Activated T-cell treated with anti-CD3 and anti-CD28 coated beads, Interleukin-2, amount 50 U/mL, for 72 hours (primary cell): ENCODE measurements at places on chromosomes 2 and 18.

DNA sequence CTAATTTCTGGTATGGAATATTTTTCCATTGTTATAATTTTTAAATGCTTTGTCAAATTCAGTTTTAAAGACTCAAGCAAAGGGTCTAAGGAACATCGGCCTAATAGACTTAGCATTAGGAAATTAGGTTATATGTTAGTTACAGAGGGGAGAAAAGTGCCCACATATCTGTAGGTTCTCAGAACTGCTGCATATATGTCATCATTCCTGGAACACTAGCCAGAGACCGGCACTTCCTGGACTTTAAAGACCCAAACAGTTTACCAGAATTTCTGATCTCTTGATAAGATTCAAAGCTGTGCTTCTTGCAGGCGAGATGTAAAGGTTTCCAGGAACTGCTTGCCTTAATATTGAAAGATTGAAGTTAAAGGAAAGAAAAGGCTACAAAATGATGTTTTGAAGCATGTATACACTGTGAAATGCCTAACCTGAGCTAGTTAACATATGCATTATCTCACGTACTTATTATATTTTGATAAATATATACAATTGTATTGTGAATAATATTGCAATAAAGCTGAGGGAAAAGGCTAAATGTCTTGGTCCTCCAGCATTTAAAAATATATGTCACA lies 993.6 kb downstream of the LRP1B start:
- no peak for DNase-seq

GRCh38 chr2:68330691-68331090 lies 10.9 kb upstream of the CNRIP1 start:
- no peak for DNase-seq

GRCh38 chr18:45449418-45450227 lies 165.7 kb upstream of the SLC14A2 start:
- DNase-seq = no peak

DNA sequence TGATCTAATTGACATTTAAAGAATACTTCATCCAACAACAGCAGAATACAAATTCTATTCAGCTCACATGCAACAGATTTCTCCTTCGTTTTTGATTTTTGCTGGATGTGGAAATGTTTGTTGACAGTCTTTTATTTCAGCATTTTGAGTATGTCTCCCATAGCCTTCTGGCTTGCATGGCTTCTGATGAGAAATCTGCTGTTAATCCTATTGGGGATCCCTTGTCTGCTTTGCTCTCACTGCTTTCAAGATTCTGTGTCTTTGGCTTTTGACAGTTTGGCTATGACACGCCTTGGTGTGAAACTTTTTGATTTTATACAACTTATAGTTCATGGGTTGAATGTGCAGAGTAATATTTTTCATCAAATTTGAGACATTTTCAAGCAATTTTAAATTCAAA lies 44.7 kb downstream of the TRABD2A start:
- no peak for DNase-seq

DNA sequence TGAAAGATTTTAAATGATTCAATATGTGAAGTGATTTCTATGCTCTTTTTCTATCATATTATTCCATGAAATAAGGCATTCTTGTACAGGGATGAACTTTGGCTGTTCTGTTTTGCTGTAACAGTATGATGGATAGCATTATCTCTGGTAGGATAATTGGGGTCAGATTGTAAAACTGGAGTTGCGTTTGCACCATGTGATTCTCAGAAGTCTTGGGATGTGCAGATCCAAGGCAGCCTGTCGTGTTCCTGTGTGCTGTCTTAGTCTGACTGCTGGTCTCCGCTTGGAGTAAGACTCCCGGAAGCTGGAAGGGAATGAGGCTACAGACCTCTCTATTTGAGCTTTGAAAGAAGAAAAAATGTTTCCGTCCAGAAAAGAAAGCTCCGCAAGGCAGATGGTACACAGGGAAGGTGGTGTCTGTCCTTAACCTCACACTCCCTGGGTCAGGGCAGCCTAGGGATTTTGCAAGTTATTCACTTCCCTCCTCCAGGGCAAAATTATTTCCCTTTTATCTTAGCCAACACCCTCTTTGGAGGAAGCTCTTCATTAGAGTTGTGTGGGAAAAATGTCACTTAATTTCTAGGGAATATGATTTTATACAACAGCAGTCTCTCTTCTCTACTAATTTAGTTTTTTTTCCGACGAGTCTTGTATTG lies 250.6 kb downstream of the PTPRM start:
- no peak for DNase-seq

- DNase-seq = no peak
These were observed 62.3 kb downstream of the ITGA6 start for GRCh38 chr2:172489681-172490080.

DNA sequence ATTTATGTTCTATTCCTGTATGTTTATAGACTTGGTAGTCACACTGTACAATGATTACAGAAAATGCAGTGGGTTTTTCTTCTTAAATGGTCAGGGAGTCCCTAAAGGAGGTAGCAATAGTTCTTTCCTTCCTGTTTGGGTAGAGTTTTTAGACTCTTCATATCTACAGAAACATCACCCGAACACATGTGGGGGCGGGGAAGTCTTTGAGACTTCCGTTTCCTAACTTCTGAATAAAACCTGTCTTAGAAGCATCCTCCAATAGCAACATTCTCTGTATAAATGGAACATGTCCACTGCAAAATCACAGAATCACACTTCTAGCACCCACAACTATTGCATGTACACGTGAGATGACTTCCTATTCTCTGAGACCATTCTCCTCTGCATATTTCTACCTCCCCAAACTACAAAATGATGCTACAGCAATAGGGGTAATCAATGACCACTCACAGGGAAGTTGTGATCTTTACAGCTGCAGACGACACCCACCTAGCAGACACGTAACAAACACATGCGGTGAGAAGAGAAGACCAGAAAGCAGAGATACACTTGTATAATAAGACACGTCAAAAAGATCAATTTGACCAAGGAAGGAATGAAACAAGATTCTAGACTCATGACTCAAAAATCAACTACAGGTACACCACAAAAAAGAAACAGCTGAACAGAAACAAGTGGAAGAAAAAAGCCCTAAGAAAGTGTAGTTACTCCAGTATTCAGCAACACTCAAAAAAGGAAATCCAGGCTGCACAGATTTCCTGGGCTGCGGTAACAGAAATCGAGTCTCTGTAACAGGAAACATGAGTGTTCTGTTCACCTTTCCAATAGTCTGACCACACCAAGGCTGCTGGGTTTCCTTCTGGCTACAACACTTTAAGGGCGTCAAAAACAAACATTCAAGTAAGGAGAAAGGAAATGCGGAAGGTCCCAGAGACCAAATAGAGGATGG lies 120.4 kb downstream of the ZNF516 start:
- peak; percentile 63 for DNase-seq

DNA sequence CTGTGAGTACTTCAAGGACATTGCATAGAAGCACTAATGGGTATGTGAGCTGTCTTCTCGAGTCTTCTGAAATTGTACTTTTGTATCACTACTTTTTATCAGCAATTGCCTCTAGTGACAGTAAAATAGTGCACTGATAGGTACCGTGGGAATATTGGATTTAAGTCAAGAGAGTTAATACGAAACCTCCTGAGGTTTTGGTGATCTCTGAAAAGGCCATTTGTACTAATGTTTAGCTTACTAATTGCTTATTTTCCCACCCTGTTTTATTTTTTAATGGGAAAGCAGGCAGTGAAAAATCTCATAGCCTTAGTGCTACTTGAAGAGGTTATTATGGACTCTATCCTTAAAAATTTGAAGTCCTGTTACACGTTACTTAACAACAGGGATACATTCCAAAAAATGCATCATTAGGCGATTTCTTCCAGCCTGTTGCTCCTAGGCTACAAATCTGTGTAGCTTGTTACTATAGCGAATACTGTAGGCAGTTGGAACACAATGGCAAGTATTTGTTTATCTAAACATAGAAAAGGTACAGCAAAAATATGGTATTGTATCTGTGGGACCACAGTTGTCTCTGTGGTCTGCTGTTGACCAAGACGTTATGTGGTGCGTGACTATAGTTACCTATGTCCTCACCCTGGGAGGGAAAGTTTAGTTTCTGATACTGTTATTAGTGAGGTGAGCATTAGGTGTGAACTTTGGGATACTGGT lies 65.9 kb downstream of the CAB39 start:
- DNase-seq = no peak

DNA sequence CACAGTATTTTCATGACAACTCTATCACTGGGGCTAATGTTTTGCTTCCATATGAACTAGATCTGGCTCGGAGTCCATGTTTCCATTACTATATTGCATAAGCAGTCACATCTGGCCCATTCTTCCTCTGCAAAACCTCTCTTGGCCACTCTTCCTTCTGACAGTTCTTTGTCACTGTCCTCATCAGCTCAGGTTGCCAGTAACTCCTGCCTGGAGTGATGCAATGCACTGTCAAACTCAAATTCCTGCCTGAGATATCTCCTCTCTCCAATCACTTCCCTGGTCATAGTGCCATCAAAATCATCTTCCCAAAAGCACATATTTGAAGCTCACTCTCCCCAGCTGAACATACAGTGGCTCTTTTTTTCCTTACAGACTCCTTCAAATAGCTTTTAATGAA lies 66.1 kb downstream of the COLEC12 start:
- no peak for DNase-seq

DNA sequence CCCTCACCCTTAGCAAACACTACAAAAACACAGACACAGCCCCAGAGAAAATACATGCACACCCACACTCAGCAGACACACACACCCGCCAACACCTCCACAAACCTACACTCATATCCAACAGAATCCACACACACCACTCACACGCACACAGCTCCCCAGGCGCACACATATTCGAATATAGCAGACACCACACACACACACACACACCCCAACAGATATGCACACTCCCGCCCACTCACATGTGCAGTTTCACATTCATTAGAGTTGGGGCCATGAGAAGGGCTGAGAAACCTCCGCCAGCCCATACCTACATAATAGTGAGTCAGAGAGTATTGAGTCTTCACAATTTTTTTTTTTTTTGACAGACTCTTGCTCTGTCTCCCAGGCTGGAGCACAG lies 29.4 kb upstream of the NOTO start:
- peak; percentile 69 for DNase-seq

GRCh38 chr2:134773759-134774742 lies 55.3 kb upstream of the TMEM163 start:
- no peak for DNase-seq

DNA sequence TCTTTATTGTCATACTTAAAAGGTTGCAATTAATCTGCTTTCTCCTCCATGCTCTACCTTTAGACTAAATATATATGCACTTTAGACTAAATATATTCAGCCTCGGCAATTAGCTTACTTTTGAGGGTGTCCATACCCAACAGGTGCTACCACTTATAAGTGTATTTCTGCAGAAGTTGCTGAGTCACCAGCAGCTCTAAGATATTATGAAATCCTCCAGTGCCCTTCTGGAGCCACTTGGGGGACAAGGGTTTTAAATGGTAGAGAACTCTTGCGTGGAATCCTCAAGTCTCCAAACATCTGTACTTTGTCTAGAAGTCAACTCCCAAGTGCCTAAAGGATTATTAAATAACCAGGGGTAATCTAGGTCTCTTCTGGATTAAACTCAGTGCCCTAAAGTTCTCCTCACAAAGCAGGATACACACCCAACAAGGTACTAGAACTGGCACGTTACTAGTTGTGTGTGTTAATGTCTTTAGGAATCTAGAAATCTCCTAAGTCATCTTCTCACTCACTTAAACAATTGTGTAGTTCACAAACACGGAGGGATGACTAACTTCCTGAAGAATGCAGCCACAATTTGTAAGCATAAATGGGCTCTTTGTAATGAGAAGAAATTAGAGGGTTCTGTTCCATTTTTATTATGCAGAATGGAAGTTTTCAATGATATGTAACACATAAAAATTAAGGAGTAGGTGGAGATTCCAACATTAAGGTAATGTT lies 159.7 kb downstream of the CD226 start:
- no peak for DNase-seq

DNA sequence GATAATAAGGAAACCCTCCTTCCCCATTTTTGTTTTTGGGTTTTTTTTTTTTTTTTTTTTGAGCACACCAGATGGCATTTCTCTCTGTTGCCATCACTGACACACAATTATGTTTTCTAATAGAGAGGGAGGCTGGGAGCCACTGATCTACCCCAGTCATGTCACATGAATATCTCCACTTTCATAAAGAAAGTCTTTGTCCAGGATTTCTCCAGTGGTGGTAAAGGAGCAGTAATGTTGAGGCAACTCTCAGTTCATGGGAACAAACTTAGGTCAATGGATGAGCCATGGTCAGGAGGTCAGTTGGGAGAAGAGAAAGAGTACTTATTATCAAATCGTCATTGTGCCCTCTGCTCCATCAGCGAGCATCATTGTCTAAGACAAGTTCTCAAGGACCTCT lies 603.7 kb downstream of the ARHGAP15 start:
- no peak for DNase-seq

DNA sequence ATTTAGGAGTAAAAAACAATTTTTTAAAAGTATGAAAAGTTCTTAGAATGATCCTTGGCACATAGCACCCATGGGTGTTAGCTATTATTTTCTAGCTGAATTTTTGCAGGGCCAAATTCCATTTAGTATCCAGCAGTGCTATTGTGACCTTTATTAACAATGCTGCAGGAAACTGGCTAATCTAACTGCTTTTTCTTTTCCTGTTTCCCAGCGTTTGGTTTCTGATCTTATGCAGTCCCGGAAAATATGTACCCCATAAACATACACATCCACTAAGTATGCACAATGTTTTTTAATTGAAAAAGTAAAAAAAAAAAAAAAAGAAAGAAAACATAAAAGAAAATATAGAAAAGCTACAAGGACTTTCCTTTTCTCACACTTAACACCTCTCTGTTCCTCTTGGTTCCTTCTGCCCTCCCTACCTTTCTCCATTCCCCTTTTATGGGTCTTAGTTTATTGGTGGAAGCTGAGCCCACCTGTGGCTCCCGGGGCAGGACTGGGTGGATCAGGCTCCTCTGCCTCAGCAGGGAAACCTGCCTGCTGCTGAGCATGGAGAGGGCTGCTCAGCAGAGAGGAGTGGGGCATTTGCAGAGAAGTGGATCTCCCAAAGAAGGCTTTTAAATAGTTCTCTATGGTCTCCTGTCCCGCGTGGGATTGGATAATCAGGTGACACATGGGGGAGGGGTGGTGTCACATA lies 9.3 kb upstream of the SLC16A14 start:
- no peak for DNase-seq

- DNase-seq = no peak
These were observed 20.8 kb downstream of the BAZ2B start for GRCh38 chr2:159595410-159596046.

DNA sequence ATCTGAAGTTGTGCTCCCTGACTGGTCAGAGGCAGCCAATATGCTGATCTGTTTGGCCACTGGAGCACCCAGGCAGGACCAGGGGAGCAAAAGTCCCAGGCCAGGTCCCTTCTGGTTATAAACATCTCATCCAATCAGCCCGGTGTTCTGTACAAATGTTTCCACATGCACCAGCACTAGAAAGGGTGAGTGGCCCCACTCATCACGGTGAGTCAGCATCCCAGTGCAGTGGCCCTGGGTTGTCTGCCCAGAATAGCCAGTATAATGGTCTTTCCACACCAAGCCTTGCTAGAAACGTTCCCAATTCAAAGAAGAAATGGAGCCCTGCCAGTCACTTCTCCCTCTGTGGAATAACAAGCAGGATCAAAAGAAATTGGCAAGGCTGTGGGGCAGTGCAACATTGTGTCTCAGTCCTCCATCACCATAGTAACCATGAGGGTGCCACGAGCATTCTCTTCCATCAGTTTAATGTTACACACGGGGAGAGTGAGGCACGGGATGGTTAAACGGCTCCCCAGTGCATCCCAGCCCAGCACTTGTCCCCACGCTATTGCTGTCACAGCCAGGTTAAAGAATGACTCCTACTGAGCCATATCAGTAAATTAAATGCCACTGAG lies 174.9 kb downstream of the SEPTIN10 start:
- DNase-seq = no peak

GRCh38 chr2:49807689-49808088 lies 653.4 kb upstream of the FSHR start:
- no peak for DNase-seq

GRCh38 chr2:158578703-158579330 lies 122.1 kb downstream of the PKP4 start:
- DNase-seq = no peak
